Amniotic stem cell (primary cell): ENCODE measurements at places on chromosomes 7 and 10.
A peak's percentile ranks its signal among the peaks of the same experiment; 100 is the strongest.

DNA sequence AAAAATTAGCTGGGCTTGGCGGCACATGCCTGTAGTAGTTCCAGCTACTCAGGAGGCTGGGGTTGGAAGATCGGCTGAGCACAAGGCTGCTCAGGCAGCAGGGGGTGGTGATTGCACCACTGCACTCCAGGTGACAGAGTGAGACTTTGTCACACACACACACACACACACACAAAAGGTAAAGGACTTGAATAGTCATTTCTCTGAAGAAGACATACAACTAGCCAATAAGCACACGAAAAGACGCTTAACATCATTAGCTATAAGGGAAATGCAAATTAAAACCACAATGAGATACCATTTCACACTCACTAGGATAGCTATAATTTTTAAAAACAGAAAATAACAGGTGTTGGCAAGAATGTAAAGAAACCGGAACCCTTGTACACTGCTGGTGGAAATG lies 48.6 kb downstream of the HIP1 start:
- DNase-seq, result no peak

DNA sequence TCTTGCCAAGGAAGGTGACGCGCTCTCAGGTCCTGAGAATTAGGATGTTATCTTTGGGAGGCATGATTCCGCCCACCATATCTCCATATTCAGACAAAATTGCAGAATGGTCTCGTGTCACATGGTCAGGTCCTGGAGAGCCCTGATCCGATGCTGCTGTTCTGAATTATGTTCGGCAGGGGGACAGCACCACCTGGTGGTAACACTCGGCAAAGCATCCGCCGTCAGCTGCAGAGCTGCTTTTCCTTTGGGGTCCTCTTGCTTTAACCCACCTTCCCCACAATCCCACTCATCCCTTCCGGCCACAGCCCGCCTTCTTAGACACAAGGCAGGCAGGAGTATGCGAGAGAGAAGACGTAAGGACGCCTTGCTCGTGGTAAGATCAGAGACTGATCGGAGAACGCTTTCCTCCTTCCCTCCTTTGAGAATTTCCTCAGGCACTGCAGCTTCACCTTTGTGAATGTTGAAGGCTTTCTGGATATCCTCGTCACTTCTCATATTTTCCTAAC lies 327.8 kb upstream of the C7orf33 start:
- peak; percentile 16 for DNase-seq

DNA sequence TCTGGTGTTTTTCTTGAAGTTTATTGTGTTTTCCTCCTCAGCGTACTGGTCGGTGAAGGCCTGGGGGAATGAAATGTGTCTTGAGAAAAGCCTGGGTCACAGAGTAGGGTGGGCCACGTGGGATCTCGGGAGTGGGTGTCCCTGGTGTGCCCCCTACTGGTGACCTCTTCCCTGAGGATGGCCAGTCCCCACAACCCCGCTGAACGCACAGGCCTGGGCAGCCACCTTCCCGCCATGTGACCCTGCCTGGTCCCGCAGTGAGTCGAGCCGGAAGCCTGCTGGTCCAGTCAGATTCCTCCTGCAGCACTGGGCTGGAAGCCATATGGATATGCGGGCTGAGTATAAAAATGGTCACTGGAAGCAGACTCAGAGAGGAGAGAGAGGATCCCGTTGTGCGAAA lies 52.9 kb upstream of the GNA12 start:
- DNase-seq, result no peak

GRCh38 chr10:132179551-132180392 lies 7.0 kb upstream of the DPYSL4 start:
- no peak for DNase-seq

GRCh38 chr7:265192-265997 lies 24.6 kb upstream of the FOXL3 start:
- no peak for DNase-seq
